ENCODE measurements at places on chromosomes 2 and 18.
A peak's percentile ranks its signal among the peaks of the same experiment; 100 is the strongest.

DNA sequence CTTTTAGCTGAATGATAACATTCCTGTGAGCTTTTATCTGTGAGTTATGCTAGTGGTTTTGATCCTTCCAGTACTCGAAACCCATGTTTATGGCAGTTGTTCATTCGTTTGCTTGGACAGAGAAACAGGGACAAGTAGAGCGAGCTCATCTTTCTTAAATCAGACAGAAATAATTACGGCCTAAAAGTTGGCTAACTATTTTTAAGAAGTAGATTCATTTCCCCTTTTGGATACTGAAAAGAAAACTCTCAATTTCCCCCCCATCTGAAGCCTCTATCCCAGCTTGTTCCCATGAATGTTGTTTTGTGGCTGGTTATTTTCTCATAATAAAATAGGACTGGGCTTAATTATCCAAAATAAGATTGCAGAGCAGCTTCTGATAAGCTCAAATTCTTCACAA, 67.1 kb downstream of the ANTXR1 start:
- no peak for DNase-seq

GRCh38 chr2:207767461-207768167, 2.1 kb downstream of the FZD5 start:
- peak; percentile 28 for DNase-seq

- no peak for DNase-seq
Observed at GRCh38 chr2:79850912-79851311, 338.1 kb downstream of the CTNNA2 start.

- no peak for DNase-seq
Observed at GRCh38 chr2:85330839-85331636, 3.2 kb upstream of the TGOLN2 start.

DNA sequence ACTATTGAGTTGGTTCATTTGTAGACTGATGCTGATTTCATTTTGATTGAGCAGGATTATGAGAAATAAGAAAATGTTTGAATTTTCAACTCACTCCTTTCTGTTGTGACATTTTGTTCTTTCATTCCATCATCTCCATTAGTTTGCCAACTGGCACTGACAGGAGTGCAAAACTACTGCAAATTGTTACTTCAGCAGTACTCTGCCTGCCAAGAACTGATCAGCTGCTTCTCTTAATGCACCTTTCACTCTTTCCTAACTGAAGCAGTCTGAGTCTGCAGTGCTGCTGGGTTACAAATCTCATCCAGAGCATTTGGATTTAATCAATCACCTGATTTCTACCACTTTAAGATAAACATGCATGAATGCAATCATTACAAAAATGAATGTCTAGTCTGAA, 70.9 kb downstream of the TMEFF2 start:
- no peak for DNase-seq

DNA sequence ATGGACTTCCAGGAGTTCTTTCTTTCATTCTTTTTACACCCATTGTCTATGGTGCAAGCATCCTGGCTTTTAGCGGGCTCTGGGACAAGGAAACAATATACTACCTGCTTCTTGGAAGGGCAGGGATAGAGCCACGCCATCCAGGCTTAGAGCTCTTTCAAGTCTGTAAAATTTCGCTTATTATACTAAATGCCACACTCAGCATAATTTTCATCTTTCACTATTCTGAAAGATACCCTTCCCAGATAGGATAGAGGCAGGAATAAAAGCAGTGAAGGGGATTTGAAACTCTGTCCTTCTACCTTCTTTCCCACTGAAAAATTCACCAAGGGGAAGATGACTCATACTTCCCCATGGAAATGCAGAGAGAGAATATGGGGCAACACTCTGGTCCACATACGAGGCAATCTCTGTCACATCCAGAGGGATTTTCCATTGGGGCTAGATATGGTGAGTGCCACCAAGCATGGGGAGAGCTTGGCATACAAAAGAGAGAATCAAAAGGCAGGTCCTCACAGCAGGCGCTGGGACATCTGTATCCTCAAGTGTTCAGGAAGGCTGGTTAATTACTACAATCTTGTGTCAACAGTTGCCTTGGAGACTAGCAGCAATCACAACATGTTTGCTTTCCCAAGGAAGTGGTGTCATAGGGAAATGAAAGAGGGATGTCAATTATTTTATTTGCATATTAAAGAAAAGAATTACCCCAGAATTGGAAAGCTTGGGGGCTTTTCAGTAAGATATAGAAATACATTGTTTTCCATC, 127.6 kb downstream of the TDRD15 start:
- no peak for DNase-seq

DNA sequence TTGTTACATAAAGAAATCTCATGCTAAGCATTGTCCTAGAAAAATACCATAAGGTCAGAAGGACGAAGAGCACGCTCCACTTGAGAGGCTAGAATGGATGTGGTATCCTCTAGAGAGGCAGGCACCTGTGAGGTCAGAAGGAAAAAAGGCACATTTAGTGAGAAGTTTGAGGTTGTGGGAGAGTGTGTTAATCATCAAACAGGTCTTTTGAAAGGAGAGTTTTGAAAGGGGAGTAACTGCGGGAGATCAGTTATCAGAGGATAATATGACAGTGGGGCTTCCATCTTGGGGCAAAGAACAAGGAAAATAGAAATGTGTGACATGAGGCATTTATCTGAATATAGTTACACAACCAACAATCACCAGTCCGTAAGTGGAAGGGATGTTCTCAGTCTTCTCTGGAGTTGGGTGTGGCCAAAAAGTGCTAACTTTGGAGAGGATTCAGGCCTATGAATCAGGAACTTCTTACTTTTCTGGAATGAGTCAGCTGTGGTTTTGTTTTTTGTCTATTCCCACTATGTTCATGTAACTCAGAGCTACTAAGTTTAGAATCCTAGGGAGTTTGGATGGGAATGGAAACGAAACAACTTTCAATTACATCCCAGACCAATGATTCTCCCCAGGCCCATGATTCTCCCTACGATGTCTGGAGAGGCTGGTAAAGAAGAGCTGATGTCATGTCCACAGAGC, 451.4 kb upstream of the ST6GAL2 start:
- DNase-seq = no peak

DNA sequence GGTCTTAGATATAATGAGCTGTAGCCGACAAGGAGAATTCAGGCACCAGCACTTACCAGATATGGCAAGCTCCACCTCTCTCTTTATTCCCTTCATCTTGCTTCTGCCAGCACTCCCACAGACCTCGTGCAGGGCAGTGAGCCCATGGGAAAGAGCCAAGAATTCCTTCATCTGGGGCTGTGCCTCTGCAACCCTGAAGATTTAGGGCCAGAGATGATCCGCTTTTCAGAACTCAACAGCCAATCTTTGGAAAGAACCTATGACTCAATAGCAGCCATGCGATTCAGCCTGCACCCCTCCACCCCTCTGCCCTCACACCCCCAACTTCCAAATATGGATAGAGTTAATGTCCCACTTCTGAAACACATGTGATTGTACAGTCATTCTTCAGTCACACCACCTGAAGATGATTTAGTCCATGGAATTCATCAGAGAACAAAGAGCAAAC, 533.7 kb upstream of the TNP1 start:
- no peak for DNase-seq

DNA sequence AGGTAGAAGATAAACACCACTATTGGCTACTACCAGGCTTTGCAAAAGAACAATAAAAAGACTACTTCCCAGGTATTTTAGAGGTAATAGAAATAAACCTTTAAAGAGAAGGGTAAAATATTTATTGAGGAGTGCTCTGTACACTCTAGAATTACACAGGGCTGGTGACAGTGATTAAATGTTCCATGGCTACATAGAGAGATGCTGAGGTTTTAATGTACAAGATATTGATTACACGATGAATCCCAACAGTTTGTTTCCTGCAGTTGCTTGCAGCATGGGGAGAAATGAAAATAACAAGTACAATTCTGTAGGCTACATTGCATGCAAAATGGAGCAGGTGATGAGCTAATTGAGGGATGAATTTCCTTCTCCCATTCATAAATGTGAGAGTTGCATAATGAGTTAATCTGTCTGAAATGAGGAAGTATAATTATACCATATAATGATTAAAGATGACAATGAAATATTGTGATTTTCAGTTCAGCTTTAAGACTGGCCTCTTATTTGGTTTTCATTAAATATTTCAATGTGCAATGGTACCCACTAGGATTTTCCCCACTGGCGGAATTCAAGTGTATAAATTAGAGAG, 266.1 kb downstream of the SOCS6 start:
- no peak for DNase-seq

- DNase-seq = no peak
Observed at GRCh38 chr18:74397572-74397971, 59.5 kb downstream of the DIPK1C start.

DNA sequence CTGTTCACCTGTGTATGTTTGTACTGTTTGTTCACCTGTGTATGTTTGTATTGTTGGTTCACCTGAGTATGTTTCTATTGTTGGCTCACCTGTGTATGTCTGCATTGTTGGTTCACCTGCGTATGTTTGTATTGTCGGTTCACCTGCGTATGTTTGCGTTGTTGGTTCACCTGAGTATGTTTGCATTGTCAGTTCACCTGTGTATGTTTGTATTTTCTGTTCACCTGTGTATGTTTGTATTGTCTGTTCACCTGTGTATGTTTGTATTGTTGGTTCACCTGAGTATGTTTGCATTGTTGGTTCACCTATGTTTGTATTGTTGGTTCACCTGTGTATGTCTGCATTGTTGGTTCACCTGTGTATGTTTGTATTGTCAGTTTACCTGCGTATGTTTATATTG, 14.6 kb downstream of the ADI1 start:
- no peak for DNase-seq

- DNase-seq = no peak
Observed at GRCh38 chr18:45050712-45051601, 370.3 kb downstream of the SETBP1 start.

GRCh38 chr18:73679941-73680712, 467.5 kb downstream of the FBXO15 start:
- DNase-seq = no peak

- no peak for DNase-seq
Observed at GRCh38 chr18:65522907-65523306, 227.9 kb upstream of the CDH7 start.

GRCh38 chr2:134258684-134259388, 5.0 kb downstream of the MGAT5 start:
- peak; percentile 23 for DNase-seq

DNA sequence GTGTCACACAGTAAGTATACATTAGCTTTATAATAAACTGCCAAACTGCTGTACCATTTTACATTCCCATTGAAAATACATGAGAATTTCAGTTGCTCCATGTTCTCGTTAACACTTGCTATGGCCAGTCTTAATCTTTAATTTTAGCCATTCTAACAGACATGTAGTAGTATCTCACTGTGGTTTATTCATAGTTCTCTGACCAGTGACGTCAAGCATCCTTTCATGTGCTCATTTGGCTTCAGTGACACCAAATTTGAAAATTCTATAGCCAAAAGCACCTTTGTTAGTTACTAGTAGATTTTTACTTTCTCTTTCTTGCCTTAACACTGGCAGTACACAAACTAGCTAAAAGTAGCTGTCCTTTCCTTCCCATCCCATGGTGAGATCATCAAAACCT, 43.0 kb downstream of the CYP1B1 start:
- no peak for DNase-seq

DNA sequence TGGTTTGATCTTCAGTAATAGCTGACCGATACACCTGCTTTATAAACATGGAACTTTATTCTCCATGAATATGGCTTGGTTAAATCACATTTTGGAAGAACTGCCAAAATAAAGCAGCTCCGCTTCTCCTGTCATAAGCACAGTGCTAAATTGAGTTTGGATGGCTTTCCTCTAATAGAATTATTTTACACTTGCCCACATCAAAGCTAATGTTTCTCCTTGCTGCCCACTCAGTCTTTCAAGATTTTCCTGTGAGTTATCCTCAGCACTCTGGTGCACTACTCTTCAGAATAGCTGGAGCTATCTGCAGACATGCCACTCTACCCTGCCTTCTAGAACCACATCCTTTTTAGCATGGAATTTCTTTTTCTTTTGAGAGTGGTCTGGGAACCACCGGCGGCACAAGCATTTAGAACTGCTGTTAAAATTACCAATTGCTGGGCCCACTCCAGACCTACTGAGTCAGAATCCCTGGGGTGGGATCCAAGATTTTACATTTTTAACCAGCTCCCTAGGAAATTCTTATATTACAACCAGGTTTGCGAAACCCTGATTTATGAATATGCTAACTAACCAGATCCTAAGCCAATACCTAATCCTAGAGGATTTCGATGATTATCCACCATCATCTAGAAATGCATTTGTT, 283.3 kb downstream of the AFF3 start:
- DNase-seq = no peak

- DNase-seq = no peak
Observed at GRCh38 chr2:122635686-122636085, 880.2 kb downstream of the TSN start.

- DNase-seq = no peak
Observed at GRCh38 chr2:53630026-53630606, 137.5 kb upstream of the CHAC2 start.

- DNase-seq = no peak
Observed at GRCh38 chr2:45637440-45637839, 14.0 kb upstream of the PRKCE start.

DNA sequence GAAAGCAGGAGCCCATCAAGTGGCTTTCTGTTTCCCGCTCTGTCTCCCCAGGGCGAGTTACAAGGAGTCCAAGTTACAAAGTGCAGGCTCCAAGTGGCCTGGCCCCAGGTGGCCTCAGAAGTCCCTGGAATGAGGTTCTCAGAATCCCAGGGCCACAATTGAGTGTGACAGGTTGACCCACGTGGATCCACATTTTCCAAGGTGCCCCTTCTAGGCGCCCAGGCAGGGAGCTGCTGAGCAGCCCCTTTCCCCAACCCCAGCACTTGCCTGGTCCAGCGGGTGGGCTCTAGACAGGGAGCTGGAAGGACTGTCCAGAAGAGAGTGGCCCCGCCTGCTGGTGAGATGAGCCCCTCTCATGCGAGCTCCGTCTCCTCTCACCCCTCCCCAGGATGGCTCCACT, 253.4 kb downstream of the CYP26B1 start:
- no peak for DNase-seq

DNA sequence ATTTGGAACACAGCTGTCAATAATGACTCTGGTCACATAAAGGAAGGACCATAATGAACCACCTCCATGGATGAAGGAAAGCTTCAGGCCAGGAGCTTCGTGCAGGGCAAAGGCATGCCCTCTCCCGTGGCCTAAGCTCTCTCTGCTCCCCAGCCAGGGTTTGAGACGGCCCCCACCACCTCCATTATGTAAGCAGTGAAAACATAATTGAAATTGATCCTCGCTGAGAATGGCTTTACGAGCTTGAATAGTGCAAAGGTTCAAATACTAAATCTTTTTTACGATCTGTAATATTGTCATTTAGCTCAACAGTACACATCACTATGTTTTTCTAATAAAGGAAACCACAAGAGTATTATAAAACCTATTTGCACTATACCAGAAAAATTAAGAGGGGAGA, 5.2 kb upstream of the EDAR start:
- no peak for DNase-seq

Measured in stimulated activated CD4-positive, alpha-beta T cell treated with anti-CD3 and anti-CD28 coated beads, Interleukin-2, amount 100 ng/mL, for 24 hours (primary cell).